Adipocyte (in vitro differentiated cells): ENCODE measurements at places on chromosomes 16 and 17.
A peak's percentile ranks its signal among the peaks of the same experiment; 100 is the strongest.

- DNase-seq: peak; percentile 80
Measured at GRCh38 chr16:1839554-1839953, 12.5 kb downstream of the FAHD1 start.

GRCh38 chr17:28030386-28030785 lies 12.1 kb upstream of the NLK start:
- no peak for DNase-seq

DNA sequence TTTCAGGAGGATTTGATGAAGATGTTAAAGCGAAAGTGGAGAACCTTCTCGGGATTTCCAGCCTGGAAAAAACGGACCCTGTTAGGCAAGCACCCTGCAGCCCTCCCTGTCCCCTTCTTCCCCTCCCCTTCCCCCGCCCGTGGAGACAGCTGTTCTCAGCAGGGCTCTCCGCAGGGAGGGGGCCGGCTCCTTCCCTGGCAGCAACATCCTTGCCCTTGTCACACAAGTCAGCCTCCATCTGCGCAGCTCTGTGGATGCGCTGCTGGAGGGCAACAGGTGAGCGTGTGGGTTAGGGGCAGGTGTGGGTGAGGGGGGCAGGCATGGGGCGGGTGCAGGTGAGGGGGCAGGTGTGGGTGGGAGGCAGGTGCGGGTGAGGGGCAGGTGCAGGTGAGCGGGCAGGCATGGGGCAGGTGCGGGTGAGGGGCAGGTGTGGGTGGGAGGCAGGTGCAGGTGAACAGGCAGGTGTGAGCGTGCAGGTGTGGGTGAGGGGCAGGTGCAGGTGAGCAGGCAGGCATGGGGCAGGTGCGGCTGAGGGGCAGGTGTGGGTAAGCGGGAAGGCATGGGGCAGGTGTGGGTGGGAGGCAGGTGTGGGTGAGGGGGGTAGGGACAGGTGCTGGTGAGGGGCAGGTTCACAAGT lies 9.4 kb downstream of the CYBC1 start:
- DNase-seq: no peak

DNA sequence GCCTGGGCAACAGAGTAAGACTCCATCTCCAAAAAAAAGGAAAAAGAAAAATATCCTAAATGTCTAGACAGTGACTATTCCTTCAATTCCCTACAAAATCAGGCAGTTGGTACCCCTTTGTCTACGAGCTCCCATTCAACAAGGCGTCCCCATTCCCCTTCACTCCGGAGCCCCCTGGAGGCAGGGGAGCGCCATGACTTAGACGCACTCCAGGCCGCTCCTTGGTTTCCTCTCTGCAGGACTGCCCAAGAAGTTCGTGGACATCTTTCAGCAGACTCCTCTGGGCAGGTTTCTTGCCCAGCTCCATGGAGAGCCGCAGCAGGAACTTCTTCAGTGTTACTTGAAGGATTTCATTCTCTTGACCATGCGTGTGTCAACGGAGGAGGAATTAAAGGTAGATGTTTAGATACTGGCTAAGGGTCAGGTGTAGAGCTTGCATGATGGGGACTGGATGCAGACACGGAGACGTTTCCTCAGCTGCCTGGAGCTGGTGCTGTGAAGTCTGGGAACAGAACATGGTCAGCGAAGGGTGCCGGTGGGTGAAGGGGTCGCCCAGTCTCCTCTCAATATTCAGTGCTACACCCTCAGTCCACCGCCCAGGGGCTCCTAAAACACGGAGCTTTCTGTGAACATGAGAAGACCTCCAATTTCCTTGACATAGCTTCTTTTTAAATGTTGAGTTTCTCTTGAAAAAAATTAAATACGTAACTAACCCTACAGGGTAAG lies 53.3 kb upstream of the ENDOV start:
- DNase-seq: peak; percentile 4

DNA sequence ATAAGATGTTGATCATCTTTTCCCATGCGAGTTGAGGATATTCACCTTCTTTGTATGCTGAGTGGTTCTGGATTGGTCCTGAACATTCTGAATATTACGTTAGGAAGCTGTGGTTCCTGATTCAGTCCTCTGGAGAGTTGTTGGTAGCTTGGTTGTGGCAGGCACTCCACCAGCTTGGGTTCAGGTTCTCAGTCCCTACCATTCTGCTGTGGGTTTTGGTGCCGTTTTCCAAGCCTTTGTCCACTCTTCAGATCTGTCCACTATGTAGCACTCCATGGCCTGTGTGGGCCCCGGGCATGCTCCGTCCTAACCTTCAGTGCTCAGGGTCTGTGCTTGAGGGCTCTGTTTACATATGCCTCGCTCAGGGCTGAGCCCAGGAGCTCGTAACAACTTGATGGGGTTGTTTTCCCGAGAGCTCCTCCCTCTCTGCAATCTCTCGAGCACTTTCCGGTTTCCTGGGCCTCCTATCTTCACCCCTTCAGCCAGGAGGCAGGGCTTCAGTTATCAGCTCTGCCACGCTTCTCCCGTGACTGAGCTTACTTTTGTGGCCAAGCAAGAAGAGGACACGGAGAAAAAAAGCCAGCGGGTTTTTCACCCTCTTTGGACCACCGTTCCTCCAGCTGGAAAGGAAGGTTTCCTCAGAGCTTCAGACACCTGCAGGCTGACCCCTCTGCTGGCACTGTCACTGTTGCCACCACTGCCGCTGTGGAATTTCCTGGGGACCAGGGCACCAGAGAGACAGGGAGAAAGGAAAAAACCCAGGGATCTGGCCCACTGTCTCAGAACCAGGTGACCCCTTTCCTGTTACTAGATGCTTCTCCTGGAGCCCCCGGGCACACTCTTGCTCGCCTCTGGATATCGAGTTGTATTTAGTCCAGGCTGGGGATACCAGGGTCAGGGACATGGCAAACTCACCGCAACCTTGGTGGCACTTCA lies 19.6 kb downstream of the KIAA0513 start:
- DNase-seq: no peak

- no peak for DNase-seq
Measured at GRCh38 chr17:81388612-81389367, 6.5 kb upstream of the BAHCC1 start.

DNA sequence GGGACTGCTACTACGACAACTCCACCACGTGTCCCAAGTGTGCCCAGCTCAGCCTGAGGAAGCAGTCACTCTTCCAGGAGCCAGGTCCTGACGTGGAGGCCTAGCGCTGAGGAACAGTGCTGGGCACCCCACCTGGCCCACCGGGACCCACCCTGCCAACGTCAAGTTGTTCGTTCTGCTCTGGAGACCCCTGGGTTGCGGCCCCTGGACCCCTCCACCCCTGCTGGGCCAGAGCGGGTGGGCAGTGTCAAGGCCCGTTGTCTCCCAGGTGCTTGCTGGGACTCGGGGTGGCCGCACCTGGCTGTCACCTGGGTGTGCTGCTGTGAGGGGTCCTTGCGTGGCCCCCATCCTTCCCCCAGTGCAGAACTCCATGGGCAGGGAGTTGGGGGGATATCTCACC lies 34.4 kb downstream of the CDRT15L2 start:
- no peak for DNase-seq

- peak; percentile 88 for DNase-seq
Measured at GRCh38 chr16:71412270-71413160, 29.3 kb downstream of the TLE7 start.

DNA sequence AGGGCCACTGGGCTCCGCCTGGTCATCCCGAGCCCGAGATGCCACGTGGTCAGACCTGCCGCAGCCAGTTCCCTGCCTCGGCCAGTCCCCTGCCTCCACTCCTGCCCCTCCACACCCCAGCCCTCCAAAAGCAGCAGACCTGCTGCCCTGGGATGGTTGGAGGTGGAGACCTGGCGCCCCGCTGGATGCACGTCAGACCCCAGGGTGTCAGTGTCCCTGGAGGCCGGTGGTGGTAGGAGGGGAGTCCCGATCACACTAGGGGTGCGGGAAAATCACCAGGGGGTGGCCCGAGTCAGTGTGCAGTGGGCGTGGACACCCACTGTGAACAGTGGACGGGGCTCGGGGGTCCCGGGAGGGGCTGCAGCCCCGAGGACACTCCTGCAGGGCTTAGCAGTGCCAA lies 26.9 kb downstream of the TPSG1 start:
- DNase-seq: no peak

- DNase-seq: no peak
Measured at GRCh38 chr17:53919356-53919755, 96.6 kb downstream of the KIF2B start.

DNA sequence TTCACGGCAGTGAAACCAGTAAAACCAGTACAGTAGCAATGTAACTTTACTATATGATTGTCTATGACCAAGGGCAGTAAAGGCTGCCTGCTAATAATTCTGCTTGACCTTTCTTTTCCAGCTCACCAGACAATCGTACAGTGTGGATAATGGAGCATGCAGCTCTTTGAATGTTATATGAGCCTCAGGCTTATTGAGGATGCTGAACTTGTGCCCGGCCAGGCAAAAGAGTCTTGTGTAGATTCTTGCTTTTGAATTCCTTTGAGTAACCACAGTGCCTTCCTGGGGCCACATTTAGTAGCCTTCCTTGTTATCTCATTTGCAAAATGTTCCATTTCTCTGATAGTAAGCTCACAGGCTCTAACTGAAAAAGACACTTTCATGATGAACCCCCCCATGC lies 131.8 kb downstream of the CDH11 start:
- no peak for DNase-seq
